ENCODE measurements at places on chromosomes 16 and 17.

DNA sequence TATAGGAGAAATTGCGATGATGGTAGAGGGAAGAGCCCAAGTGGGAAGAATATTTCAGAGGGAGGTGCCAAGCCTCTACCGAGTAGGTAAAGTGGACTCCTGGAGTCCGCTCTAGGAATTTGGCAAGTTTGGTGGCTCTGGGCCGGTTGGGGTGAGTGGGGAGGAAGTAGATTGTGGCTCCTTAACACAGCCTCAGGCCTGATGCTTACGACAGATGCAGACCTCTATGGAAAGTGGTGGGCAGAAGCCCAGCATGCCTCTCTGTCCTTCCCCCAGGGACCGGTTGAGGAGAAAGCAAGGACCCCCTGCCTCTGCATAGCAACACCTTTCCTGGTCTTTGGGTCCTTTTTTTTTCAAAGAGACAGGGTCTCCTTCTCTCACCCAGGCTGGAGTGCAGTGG, 55.9 kb upstream of the SIAH1 start:
- DNase-seq = no peak

DNA sequence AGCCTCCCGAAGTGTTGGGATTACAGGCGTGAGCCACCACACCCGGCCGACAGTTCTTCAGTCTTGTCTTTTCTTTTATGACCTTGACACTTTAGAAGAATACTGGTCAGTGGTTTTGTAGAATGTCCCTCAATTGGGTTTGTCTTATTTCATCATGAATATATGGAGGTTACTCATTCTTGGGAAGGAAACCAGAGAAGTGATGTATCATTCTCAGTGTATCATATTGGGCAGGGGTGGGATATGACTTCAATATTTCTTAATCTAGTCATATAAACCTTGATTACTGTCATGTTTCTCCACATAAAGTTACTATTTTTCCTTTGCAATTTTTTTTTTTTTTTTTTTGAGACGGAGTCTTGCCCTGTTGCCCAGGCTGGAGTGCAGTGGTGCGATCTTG, 36.9 kb downstream of the SNTB2 start:
- no peak for DNase-seq

DNA sequence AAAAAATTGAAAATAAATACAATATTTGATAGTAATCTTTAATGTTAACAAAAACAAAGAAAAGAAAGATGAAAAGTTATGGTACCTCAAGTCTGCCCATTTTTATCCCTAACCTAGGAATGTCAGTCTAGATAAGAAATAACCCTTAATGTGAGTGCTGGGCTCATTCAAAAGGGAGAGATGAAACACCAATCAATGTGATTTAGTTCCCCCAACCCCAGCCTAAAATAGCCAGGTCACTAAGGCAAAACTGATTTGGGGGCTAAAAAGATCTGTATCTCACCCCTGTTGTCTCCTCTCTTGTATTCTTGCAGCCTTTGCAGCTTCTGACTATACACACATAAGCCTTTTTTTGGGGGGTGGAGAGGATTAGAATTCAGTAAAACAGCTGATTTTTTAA, 3.2 kb upstream of the IGF2BP1 start:
- DNase-seq = no peak

DNA sequence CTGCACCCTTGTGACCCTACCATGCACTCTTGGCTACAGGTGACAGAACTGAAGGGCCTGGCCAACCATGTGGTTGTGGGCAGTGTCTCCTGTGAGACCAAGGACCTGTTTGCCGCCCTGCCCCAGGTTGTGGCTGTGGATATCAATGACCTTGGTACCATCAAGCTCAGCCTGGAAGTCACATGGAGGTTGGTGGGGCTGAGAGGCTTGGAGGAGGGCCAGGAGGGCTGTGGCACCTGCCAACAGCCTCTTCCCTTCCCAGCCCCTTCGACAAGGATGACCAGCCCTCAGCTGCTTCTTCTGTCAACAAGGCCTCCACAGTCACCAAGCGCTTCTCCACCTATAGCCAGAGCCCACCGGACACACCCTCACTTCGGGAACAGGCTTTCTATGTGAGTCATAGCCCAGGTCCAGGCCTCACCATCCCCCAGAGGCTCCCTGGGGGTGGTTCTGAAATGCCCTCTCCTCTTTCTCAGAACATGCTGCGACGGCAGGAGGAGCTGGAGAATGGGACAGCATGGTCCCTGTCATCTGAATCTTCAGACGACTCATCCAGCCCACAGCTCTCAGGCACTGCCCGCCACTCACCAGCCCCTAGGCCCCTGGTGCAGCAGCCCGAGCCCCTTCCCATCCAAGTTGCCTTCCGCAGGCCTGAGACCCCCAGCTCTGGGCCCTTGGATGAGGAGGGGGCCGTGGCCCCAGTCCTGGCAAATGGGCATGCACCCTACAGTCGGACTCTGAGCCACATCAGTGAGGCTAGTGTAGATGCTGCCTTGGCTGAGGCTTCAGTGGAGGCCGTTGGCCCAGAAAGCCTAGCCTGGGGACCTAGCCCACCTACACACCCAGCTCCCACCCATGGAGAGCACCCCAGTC, 13.0 kb downstream of the RIPOR1 start:
- no peak for DNase-seq

DNA sequence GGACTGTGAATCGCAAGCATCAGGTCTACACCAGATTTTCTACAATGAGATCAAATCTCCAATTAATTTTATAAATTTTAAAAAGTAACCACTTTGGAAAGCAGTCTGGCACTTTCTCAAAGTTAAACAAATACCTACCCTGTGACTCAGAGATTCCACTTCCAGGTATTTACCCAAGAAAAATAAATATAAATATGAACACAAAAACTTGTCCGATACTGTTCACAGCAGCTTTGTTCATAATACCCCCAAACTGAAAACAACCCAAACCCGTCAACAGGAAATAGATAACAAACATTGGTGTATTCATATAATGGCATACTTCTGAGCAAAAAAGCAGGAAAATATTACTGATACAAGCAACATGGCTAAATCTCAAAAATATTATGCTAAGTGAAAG, 12.1 kb downstream of the ZDHHC7 start:
- DNase-seq = no peak

- DNase-seq = no peak
Observed at GRCh38 chr17:29880031-29880430, 50.0 kb downstream of the SSH2 start.

- DNase-seq = no peak
Observed at GRCh38 chr16:16041196-16041892, 91.9 kb downstream of the ABCC1 start.

DNA sequence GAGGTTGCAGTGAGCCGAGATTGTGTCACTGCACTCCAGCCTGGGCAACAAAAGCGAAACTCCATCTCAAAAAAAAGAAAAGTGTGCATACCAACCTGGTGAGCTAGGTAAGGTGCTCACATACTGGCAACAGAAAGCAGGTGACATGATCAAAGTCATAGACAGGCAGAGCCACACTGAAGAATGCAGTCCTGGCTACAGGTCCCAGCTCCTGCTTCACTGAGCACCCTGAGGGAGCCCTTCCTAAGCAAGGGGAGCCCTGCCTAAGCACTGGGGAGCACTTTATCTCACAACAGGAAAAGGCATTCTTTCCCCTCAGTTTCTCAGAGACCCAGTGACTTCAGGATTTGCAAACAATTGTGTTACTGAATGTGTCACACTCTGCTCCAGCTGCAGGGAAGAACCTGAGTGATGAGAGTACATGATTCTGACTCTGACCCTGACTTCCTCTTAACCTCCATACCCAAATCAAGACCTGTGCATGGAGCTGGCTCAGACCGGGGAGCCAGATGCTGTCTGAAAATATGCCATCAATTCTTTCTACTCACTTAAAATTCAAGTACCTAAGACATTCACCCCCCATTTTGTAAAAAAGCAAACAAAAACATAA, 40.5 kb downstream of the ANKRD11 start:
- no peak for DNase-seq

DNA sequence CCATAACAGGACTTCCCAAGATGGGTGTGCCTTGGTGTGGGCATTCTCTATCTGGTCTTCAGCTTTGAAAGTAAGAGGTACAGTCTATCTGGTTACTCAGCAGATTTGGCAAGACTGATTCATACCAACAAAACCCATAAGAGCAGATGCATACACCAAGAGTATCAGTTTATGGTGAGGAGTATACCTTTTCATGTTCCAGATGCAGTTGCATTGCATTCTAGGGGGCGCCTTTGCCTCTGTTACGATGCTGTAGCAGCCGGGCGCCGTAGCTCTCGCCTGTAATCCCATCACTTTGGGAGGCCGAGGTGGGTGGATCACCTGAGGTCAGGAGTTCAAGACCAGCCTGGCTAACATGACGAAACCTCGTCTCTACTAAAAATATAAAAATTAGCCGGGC, 31.1 kb upstream of the CARMIL2 start:
- DNase-seq = no peak

DNA sequence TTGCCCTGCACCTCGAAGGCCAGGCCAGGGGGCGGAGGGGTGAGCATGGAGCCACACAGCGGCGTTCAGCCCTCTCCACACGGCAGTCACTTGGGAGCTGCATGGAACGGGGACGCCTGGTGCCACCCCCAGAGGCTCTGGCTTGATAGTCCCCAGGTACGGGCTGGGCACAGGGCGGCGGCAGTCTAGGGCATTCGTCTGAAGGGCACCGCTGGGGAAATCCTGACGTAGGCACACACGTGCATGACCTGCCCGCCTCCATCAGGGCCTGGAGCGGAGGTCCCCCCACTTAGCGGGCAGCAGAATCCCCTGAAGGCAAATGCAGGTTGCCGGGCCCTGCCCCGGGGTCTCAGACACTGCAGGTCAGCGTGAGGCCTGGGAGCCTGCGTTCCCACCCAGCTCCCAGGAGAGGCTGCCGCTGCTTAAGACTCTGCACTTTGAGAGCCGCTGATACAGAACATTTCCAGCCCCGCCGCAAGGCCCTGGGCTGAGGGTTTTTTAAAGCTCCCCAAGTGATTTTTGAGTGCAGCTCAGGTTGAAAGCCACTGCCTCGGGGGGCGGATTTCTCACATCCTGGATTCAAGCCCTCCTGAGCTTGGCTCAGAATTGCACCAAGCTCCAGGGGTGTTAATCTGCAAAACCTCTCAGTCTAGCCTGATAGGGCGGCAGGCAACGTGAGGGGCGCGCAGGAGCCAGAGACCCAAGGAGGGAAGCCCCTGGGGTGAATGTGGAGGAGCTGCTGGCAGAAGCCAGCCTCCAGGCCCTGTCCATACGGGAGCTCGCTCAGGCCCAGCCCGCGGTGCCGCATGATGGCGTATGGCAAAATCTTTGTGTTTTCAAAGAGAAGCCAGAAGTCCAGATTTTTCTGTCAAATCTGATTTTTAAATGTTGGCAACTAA, 182.3 kb upstream of the GSE1 start:
- DNase-seq = no peak

DNA sequence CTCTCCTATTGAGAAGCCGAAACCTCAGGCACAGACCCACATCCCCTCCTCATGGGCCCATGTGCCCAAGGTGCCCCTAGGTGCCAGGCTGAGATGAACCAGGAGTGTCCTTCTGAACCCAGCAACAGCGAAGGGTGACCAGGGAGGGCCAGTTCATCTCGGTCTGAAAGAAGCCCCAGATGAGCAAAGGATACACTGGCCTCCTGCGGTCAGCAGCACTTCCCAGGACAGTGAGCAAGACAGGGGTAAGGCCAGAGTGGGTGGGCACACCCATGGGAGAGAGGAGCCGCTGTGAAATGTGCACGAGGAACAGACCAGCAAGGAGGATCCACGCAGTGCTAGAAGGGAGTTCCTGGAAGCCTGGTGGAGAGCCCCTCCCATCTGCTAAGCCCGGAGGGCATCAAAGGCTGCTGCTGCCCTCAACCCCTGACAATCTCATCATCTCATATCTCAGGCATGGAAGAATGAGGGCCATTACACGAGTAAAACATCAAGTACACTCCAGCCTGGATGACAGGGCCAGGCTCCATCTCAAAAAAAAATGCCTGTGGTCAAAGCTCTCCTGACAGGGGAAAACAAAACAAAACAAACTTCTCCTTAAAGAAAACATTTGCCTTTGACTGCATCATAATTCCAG, 3.3 kb upstream of the HBZ start:
- no peak for DNase-seq

GRCh38 chr16:85849388-85849787, 49.6 kb upstream of the IRF8 start:
- DNase-seq = no peak

GRCh38 chr17:34318474-34318873, 761 bp upstream of the CCL8 start:
- no peak for DNase-seq

GRCh38 chr17:76630151-76630550, 13.4 kb downstream of the ST6GALNAC1 start:
- no peak for DNase-seq

DNA sequence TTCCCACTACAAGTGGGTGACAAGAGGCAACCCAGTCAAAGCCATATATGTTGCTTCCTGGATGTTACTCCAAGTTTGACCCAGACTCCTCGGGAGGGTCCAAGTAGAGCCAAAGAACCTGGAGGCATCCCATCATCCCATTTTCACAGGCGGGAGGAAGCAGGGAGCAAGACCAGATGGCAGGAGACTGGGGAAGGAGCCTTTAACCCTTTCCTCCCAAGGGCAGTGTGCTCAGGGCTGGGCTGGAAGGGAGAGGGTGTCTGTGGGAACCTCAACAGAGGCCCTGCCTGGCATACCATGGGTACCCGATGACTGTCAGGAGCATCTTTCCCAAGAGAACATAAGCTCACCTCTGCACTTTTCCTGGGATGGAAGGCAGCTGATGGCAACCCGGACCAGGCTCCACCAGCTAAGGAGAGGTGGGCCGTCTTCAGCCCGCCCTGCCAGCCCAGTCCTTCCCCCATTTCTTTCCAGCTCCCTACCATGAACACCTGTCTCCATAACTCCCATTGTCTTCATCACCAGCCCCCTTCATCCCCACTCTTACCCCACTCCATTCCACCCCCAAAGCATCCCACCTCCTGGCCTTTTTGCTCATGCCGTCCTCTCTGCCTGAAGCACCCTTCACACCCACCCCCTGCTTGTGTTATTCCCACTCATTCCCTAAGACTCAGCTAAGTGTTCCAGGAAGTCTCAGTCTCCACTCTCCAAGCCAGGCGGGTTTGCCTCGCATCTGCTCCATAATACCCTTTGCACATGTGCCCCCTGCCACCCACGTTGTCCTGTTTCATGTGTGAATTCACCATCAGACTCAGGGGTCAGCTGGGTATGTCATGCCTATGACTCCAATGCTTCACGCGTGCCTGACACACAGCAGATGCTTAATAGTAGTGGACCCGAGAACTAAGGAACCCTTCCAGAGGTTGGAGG, 5.9 kb upstream of the SLC16A5 start:
- no peak for DNase-seq

GRCh38 chr16:27208796-27209195, 5.5 kb downstream of the KDM8 start:
- no peak for DNase-seq

GRCh38 chr17:13425390-13425789, 176.3 kb downstream of the HS3ST3A1 start:
- DNase-seq = no peak

- no peak for DNase-seq
Observed at GRCh38 chr17:50955160-50955559, 89.0 kb upstream of the TOB1 start.
